ENCODE measurements at places on chromosomes 3 and 15.

DNA sequence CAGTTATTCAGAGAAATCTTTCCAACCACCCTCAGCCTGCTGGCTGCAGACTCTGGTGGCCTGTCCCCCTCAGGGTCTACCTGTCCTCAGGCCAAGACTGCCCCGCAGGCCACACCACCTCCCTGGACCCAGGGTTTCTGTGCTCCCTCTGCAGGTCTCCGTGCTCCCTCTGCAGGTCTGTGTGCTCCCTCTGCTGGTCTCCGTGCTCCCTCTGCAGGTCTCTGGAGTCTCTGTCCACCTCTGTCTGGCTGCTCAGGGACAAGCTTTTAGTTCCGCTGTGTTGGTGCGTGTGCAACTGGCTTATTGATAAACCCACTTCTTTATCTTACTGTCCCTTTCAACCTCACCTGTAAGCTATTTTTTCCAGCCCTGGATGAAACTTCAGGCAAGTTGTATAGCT, 30.1 kb downstream of the BDH1 start:
- no peak for DNase-seq

- peak; percentile 22 for DNase-seq
Observed at GRCh38 chr3:58577269-58577821, at the start of gene FAM107A. Gene FAM107A (minus strand): TSS chr3:58577391. CDS start chr3:58569860, 7,531 bp downstream.

DNA sequence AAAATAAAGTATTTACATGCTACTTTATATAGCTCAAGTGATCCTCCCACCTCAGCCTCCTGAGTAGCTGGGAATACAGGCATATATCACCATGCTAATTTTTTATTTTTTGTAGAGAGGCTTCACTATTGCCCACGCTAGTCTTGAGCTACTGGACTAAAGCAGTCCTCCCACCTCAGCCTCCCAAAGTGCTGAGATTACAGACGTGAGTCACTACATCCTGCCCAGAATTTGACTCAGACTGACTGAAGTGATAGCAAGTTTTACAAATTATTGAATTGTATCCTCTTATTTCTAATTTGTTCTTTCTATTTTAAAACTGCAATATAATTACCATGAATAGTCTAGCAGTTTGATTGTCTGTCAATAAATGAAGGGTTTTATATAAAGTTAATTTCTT, 210.3 kb upstream of the CGNL1 start:
- DNase-seq = peak; percentile 39

DNA sequence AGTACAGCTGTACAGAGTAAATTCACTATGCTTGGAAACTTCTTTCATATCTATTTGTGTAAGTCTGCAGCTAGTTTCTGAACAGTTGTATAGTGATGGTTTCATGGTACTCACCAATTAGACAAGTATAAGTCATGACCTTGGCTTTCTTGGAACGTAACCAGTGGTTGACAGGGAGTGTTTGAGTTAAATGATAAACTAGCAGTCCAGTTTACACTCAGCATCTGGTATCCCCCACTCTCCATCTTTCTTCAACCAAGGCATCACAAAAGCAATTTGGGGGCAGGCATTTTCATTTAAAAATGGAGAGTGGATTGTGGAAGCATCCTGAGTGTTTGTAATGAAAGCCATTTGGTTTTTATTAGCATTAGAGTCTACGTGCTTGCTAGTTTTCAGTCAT, 26.0 kb downstream of the MME start:
- DNase-seq = no peak

DNA sequence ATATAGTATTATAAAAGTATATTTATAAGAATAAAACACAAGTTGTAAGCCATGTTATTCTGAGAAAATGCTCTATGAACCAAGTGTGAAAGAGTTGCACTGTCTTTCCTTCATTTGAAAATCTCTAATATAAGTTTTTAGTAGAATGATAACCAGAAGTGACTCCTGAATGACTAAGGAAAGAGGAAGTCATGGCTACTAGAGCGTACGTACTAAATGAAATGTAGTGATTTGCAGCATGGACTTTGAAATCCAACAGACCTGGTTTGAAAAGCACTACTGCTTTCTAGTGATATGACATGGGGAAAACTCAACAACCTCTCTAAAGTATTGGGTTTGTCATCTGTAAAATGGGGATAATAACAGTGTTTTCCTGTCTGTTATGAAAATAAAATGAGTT, 10.3 kb upstream of the DNAJC13 start:
- peak; percentile 67 for DNase-seq

GRCh38 chr3:131328721-131329120, 52.9 kb upstream of the NUDT16 start:
- no peak for DNase-seq

DNA sequence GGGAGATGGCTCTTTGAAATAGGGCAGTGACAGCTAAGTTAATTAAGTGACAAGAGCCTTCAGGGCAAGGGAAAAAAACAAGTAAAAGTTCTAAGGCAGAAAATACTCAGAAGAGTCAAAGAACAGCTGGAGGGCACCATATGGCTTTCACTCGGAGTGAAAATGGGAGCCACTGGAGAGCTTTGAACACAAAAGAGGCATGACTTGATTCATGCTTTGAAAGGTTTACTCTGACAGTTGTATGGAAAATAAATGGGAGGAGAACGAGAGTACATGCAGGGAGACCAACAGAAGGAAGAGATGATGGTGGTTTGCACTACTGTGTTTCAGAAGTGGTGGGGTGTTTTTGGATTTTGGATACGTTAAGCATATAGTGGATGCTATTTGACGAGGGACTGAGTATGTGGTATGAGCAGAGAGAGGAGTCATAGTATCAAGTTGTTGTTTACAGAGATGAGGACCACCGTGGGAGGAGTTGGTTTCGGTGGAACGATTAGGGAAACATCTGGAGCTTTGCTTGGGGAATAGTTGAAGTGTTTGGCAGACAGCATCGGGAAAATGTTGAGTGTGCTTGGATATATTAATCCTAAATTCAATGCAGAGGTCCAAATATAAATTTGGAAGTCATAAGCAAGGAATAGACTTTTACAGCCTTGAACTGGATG, 411.5 kb downstream of the GABRG3 start:
- DNase-seq = no peak

- DNase-seq = peak; percentile 62
Observed at GRCh38 chr3:197736010-197736490, 654 bp downstream of the RUBCN start.

DNA sequence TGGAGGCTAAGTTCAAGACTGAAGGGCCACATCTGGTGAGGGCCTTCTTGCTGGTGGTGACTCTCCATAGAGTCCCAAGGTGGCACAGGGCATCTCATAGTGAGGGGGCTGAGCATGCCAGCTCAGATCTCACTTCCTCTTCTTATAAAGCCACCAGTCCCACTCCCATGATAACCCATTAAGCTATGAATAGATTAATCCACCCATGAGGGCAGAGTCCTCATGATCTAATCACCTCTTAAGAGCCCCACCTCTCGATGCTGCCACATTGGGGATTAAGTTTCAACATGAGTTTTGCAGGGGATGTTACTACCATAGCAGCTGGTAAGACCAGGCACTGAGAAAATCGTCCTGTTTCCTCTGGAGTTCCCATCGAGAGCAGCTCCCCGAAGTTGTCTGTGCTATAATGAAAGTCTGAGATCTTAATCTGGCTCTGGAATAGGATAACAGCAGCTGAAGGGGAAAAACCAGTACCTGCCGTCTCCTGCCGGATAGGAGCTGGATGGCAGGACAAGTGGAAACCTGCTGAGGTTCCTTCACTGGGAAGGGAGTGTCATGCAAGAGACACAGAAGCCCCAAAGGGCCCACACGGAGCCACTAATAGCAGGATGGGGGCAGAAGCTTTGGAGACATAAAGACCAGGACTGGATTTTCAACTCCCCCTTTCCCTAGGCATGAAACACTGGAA, 79.5 kb upstream of the EPHB3 start:
- DNase-seq = no peak

DNA sequence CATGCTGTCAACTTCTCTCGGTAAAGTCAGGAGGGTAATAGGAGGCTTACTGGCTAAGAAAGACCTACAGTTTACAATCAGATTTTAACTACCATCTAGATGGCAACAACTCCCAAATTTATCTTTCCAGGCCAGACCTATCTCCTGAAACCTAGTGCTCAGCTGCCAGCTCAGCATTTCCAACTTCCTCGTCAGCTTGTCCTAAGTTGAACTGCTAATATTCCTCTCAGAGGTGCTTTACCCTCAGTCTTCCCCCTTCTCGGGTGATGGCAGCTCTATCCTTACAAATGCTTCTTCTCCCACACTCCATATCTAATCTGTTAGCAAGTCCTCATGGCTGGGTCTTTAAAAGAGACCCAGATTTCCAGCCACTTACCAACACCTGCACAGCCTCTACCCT, 36.9 kb upstream of the UBE2E2 start:
- DNase-seq = peak; percentile 50

DNA sequence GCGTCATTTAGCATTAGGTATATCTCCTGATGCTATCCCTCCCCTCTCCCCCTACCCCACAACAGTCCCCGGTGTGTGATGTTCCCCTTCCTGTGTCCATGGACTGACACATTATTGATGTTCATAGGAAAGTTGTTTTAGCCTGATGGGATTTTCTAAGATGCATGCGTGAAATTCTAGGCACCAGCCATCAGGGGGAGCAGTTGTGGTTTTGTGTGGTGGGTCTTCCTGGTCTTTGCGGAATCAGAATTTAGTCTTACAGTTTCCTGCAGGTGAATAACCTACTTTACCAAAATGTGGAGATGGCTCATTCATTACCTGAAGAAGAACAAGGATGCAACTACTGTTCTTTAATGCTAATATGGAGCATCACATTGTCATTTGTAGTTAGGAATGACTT, 455.0 kb upstream of the THBS1 start:
- peak; percentile 60 for DNase-seq

DNA sequence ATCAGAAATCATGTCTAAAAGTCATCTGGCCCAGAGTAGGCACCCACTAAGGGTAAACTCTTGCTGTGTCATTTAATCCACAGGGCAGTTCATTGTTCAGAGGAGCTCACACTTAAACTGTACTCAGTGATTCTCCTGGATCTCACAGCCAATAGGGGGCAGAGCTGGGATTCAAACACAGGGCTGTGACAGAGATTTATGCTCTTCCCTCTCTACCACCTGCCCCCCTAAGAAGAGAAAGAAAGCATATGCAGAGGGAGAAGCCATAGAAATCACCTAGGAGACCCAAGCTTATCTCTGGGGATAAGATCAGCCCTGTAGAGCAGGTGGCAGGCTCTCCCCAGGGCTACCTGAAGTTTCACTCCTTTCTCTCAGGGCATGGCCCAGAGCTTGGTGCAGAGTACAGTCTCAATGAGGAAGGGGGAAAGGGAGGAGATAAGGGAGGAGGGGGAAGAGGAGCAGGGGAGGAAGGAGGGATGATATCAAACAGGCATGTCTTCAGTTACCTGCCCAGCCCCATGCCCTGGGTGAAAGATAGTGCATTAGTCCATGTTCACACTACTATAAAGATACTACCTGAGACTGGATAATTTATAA, 51.8 kb upstream of the ADPGK start:
- DNase-seq = no peak

DNA sequence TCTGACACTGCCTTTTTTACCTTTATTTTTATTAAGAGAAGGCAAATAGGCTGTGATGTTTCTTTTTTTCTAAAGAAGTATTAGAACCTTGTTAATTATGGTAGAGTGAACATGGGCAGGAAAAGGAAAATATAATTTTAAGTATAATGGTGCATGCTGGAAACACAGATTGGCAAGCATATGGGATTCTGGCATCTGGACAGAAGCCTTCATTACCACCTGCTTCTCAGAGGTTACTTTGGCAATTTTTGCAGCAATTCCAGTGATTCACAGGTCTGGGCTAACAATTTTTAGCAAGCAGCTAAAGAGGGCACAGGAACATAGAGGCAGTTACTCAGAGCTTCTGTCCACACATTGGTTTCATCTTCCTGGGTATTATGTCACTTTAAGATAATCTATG, 258.3 kb downstream of the DIPK2A start:
- DNase-seq = no peak

DNA sequence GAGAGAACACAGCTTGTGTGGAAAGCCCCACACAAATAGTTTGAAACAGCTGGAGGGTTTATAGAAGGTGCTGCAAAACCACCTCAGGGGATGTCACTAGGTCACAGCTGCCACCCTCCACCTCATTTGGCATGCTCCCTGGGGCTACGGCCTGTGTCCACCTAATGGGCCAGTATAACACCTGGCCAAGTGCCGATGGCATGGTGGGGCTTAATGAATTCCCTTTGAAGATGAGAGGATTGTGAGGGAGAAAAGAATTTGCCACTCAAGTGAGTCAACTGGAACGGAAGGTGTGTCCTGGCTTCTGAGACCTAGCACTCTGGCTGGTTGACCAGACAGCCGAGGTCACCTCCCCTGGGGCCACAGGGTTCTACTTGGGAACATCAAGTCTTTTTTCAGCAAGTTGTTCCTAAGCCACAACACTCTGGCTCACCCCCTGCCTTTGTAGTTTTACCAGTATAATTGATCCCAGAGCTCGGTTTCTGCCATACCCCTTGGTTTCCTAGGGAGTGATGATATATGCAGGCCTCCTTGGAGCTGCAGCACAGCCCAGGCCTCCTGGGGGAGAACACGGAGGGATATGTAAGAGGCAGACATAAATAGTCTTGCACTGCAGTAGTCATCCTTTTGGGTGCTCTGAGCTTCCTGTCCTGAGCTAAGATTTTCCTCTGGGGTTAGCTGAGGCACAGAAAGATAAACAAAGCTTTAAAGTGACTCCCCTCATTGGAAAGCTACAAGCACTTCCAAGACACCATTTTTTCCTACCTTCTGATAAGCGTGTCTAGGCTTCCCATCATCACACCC, 178.2 kb upstream of the LPP start:
- DNase-seq = no peak

DNA sequence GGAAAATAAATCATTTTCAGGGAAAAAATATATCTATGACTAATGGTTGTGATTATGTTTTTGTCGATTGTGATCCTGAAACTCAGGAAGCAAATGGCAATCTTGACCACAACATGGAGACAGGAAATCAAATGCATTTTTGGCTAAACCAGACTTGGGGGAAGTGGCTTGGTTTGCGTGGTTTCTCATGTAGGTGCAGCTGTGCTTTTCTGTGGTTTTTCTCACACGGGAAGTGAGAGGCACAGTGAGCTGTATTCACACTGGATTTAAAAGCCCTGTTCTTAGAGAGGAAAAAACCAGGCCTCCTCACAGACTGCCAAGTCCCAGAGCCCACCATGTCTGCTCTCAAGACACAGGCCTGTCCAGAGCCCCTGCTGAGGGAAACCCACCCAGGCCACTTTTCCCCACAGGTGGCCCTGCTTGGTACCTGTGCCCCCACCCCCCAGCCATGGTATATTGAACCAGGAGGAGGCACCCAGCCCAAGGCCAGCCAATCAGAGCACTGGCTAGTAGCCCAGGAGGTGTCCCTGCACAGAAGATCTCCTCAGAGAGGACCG, 46.1 kb downstream of the BTD start:
- DNase-seq = peak; percentile 76

GRCh38 chr3:31804251-31805051, 176.6 kb downstream of the OSBPL10 start:
- no peak for DNase-seq

GRCh38 chr3:135917076-135917475, 48.5 kb upstream of the PPP2R3A start:
- DNase-seq = no peak

GRCh38 chr3:57793737-57794187, 37.7 kb downstream of the SLMAP start:
- DNase-seq = no peak

DNA sequence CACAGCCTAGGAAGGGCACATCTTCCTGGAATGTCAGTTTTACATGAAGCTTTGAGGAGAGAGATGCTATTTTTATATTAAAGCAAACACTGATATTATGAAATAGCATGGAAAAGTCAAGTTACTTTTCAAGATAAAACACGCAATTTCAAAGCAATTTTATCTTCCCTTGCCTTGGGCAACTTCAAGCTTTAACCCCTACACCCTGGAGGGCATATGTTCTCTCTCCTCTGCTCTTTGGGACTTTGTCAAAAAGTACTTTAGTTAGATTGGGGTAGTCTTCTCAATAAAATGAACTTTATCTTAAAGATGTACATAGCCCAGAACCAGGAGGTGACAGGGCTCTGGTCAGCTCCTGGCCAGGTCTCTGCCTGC, 86.9 kb upstream of the PLXNA1 start:
- DNase-seq = no peak
